Activated CD4-positive, alpha-beta T cell treated with anti-CD3 and anti-CD28 coated beads for 24 hours (primary cell): ENCODE measurements at places on chromosomes 1 and 21.

GRCh38 chr1:21232044-21232443 lies 55.3 kb upstream of the EIF4G3 start:
- DNase-seq = no peak

DNA sequence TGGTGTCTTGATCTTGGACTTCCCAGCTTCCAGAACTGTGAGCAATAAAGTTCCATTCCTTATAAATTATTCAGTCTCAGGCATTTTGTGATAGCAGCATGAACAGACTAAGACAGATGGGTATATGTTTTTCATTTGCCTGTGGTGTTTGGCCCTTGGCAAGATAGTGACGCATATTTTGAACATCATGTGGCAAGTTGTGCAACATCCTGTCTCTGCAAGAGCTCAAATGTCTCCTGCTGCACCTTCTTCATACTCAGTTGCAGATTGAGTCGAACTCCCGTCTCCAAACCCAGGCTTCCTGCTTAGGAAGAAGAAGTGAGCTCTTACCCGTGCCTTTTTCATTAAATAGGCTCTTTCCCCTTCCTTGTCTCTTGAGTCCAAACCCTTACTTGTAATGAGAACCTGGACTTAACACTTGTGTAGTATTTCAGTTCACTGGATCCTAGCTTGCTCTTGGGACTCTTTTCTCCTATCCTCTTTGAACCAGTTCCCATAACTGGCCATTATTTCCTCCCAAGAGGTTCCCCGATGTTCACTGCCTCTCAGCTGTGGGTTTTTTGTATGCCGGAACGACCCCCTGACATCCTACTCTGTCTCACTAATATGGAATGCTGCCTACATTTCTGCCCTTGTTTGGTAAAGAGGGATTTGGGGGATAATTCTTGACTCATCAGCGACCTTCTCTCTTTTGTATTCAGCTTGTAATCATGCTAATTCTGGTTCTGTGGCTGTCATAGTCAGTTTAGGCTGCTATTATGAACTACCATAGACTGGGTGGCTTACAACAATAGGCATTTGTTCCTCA lies 125.0 kb upstream of the KCNK2 start:
- DNase-seq = no peak

DNA sequence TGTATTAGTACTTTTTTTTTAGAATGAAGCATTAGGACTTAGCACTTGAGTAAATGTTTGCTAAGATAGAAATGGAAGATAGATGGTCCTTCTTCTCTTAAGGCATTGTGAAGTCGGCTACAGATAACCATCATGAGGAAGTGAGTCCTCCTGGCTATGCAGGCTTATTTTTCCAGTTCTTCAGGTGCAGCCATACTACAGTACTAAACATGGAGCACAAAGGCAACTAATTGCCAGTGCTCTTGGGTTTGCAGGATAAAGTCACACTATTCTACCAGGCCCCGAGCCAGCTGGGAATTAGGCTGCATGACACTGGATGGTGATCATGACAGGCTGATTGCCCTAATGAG lies 197.3 kb upstream of the SGIP1 start:
- no peak for DNase-seq

GRCh38 chr1:178966312-178966711 lies 59.4 kb upstream of the FAM20B start:
- no peak for DNase-seq

DNA sequence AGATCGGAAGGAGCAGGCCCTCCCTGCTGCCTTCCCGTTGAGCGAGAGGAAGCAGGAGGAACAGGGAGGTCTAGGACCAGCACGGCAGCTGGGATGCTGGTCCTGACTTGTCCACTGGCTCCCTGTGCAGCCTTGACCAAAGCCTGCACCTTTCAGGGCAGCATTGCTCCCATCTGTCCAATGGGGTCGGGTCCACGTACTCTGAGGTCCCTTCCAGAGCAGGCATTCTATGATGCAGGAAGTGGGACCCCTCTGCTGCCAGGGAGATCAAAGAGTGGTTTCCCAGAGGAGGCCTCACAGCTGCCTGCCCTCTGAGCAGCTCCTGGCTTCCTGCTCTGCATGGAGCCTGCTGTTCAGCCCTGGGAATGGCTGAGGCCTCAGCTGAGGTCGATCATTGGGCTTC lies 21.7 kb upstream of the ZNF362 start:
- no peak for DNase-seq

DNA sequence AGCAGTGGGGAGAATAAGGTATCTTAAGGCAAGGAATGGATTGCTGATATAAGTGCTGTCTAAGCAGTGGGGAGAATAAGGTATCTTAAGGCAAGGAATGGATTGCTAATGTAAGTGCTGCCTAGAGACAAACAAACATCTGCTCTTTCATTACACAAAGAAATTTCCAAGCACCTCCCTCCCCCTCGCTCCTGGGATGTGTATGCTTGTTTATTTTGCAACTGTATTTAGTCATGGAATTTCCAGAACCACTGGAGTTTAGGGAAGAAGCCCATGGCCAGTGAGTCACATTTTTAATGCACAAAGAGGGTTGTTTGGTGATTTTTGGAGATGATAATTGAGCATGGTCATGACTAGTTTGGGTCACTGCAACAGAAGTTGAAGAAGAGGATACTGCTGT lies 21.5 kb downstream of the PDPN start:
- DNase-seq = no peak

DNA sequence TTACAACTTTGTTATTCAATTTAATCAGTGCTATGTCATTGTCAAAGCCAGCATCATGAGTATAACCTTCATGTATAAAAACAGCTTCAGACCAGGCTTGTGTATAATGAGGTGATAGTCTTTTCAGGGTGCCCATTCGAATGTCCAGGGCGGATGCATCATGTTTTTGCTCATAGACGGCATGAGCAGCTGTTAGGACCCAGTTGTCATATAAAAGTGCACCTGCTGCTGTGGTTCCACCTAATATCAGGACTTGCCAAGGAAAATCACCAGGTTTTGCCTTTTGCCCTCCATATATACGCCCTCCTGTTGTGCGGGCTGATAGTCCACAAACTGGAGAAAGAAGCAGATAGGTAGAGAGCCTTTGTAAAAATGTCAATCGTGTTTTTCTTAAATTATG lies 14.9 kb downstream of the TARDBP start:
- DNase-seq = no peak

- no peak for DNase-seq
These were observed 38.4 kb downstream of the CDC42 start for GRCh38 chr1:22090867-22091266.

GRCh38 chr21:45187646-45188045 lies 100.0 kb downstream of the POFUT2 start:
- DNase-seq = no peak

- no peak for DNase-seq
These were observed 61.1 kb downstream of the SLC45A1 start for GRCh38 chr1:8378981-8379470.

GRCh38 chr1:227954163-227954850 lies 6.6 kb upstream of the WNT9A start:
- DNase-seq = no peak

DNA sequence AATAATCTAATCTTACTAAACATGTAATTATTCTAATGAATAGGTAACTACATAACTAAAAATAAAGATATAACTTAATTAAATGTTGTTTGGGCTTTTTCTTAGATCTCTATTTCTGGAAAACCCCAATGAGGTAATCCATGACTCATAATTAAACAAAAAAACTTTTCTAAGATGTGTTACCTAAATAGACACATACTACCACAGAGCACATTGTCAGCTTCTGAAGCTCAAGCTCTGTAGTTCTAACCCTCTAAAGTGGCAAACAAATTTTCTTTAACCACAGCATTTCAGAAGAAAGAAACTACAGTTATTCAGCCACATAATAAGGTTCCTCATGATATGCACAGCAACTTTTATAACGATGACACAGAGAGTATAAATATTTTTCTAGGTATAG lies 4.2 kb downstream of the OR6K3 start:
- DNase-seq = no peak

DNA sequence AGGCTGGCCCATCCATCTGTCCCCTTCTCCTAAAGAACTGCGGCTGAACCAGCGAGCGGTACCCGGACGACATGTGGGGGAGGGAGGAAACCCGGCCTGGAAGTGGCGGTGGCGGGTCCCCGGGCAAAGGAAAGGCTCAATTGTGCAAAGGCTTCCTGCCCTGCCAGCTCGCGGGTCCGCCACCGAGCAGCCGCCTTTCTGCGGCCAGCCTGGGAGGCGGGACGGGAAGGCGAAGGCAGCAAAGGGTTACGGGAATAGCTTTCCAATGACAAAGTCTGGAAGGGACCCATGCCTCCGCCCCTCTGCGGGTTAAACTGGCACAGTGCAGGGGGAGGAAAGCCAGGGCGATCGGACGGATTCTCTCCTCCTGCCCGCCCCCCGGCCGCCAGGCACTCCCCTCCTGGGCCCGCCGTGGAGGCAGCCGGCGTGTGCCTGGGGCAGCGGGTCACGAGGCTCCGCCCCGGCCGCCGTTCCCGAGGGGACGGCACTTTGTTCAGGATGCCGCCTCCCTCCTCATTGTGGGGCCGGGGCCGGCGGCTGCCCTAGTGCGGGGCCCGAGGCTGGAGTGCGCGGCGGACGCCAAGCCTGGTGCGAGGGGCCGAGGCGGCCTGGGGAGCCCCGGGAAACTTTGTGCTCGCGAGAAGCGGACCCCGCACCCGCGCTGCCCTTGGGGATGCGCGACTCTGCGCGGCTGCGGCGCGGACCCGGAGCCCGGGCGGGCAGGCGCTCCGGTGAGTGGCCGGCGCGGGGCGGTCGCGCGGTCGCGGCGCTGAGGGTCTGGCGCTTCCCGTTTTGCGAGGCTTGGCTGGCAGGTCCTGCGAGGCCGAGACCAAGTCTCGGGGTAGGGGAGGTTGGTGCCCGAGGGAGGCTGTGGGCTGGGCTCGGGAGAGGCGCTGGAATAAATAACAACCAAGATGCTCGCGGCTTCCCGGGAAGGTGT lies at the start of gene NAV1:
TSS of gene NAV1 (plus strand) at position 516 of the 940 bp plus-strand sequence. CDS start 83,758 bp downstream, outside the sequence.
- DNase-seq = no peak

DNA sequence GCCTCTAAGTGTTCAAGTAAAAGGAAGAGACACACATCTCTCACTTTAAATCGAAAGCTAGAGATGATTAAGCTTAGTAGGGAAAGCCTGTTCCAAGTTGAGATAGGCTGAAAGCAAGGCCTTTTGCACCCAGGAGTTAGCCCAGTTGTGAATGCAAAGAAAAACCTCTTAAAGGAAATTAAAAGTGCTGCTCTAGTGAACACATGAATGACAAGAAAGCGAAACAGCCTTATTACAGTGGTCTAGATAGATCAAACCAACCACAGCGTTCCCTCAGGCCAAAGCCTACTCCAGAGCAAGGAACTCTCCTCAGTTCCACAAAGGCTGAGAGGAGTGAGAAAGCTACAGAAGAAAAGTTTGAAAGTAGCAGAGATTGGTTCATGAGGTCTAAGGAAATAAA lies 14.9 kb downstream of the TCP10L start:
- DNase-seq = no peak

- no peak for DNase-seq
These were observed 99.3 kb upstream of the PLD5 start for GRCh38 chr1:242623756-242624155.

DNA sequence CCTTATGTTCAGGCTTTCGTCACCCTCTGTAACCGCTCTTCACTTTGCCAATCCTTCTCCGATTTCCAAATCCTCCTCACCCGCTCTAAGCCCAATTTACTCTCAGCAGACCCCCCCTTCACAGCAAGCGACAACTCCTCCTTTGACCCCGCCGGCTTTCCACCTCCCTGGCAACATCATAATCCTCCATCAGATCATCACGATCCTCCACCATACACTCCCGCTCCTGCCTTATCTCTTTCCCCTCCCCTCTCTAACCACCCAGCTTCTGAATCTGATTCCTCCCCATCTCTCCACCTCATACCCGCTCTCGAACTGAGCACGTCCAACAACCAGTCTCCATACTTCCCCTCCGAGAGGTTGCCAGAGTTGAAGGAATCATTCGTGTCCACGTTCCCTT lies 7.5 kb upstream of the EVA1B start:
- no peak for DNase-seq

DNA sequence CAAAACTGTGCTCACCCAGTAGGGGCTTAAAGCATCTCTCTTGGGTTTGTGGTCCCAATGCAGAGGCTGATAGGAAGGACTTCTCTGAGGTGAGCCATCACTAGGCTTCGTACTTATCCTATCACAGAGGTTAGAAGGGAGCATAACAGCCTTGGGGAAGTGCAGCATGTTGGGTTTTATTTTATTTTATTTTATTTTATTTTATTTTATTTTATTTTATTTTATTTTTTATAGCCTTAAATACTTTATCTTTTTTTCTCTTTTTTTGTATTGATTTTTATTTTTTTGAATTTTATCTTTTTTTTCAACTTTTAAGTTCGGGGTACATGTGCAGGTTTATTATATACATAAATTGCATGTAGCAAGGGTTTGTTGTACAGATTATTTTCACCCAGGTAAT lies 48.9 kb upstream of the LPGAT1 start:
- no peak for DNase-seq

- no peak for DNase-seq
These were observed 325.6 kb downstream of the TTLL7 start for GRCh38 chr1:83673312-83673711.

GRCh38 chr1:21781815-21782348 lies 1.1 kb downstream of the USP48 start:
- DNase-seq = no peak

DNA sequence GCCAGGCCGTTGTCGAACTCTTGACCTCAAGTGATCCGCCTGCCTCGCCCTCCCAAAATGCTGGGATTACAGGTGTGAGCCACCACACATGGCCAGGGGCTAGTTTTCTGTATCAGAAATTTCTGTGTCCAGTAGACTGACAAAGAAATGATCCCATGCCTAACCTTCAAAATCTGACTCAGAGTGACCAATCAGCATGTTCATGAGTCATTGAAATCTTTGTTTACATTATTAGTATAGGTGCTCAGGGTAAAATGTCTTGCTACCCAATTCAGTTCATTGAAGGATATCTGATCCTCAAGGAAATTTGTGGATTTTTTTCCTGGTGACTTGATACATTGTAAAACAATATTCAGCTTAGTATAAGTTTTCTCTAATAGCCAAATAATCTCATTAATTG lies 11.0 kb upstream of the LDLRAD2 start:
- no peak for DNase-seq

- DNase-seq = no peak
These were observed 25.9 kb downstream of the IGFN1 start for GRCh38 chr1:201216395-201217085.

- no peak for DNase-seq
These were observed 56.2 kb downstream of the SYT2 start for GRCh38 chr1:202654079-202654478.
